Left ventricle myocardium superior (tissue), 1 donor: ENCODE measurements at places on chromosomes 7 and 10.

DNA sequence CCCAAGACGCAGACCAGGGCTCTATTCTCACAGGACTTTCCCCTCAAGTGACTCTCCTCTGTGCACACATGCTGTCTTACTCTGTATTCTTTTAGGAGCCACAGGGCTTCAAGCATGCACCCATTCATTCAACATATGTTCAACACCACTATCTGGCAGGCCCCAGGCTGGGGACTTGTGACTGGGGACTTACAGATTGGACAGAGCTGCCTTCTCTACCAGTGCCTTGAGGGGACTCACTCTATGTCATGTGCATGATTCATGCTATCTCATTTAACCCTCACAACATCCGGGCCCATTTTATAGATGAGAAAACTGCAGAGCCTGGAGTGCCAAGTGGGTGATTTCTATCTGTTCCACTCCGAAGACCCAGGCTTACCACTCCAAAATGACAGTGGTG, 34.3 kb downstream of the MYL10 start:
- DNase-seq, result no peak

- DNase-seq, result no peak
Observed at GRCh38 chr10:60237977-60238758, 151.5 kb downstream of the ANK3 start.

GRCh38 chr7:152924826-152925411, 165.4 kb downstream of the ACTR3B start:
- no peak for DNase-seq

- DNase-seq, result no peak
Observed at GRCh38 chr10:1425879-1426278, 311.4 kb downstream of the ADARB2 start.

GRCh38 chr10:26737730-26738129, 40.2 kb downstream of the PDSS1 start:
- DNase-seq, result no peak

- DNase-seq, result no peak
Observed at GRCh38 chr7:43754596-43754995, 3.9 kb upstream of the BLVRA start.

GRCh38 chr10:89217057-89217990, 10.2 kb upstream of the CH25H start:
- DNase-seq, result peak; percentile 53

DNA sequence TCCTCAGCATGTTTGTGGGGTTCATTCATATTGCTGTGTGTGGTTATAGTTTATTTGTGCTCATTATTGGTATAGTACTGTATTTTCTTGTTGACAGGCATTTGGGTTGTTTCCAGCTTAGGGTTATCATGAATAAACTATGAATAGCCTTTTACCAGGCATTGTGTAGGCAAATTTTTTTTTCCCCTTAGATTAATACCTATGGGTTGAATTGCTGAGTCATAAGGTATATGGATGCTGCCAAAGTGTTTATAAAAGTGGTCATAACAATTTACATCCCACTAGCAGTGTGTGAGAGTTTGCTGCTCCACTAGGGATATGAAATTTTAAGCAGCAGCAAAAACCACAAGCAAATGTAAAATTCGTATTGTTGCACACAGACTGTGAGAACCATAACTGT, 175.0 kb downstream of the PLPP4 start:
- DNase-seq, result no peak
